ENCODE measurements at places on chromosomes 12 and 14.
A peak's percentile ranks its signal among the peaks of the same experiment; 100 is the strongest.

DNA sequence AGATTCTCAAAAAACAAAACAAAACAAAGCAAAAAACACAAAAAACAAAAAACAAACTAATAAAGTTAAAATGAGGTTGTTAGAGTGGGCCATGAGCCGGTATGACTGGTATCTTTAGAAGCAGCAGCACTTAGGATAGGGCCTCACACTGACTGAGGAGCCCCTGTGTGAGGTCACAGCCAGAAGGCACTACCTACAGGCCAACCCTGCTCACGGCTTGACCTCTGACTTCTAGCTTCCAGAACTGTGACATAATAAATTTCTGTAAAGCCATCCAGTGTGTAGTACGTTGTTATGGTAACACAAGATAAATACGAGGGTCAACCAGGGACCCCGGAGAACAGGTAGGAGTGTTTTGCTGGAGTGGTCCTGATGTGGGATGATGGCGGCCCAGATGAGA, 629.6 kb downstream of the VRK1 start:
- no peak for DNase-seq

DNA sequence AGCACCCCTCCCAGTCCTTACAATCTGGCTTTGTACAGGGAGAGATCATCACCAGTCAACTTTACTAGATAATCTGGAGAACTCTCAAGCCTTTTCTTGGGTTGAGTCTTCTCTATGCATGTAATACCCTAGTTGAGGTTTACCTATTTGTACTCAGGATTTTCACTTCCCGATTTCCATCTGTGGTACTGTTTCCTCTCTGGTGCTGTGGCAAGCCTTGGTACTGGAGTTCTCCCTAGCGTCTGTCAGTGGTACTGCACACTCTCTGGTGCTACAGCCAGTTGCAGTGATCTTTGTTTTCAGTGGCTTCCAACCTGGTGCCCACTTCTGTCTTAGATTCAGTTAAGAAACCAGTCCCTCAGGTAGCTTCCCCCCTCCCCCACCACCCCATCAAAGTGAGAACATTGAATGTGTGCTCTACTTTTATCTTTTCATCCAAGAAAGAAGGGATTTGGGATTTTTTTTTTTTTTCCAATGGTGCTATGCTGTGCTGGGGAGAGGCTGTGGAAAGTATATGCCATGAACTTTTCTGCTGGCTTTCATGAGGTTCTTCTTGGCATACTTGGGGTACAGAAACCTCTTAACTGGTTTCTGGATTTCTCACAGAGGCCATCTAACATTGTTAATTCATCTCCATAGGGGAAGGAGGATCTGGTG, 69.4 kb upstream of the EVL start:
- peak; percentile 45 for DNase-seq

DNA sequence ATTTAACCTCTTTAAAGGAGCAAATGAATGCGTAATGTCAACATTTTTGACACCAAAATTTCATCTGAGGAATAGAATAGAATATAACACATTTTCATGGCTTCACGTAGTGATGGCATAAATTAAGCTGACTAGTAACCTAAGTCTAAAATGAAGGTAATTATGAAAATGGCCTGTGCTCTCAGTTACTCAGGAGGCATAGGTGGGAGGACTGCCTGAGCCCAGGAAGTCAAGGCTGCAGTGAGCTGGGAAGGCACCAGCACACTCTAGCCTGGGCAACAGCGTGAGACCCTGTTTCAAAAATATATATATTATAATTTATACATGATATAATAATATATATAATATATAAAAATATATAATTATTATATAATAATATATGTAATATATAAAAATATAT, 383.2 kb upstream of the ATP2B1 start:
- DNase-seq, result no peak

GRCh38 chr12:132014092-132014914, 64.6 kb downstream of the EP400 start:
- DNase-seq, result no peak

GRCh38 chr14:103273145-103273744, 60.8 kb upstream of the EIF5 start:
- no peak for DNase-seq

- no peak for DNase-seq
Measured at GRCh38 chr12:12606781-12607589, 4.7 kb upstream of the CREBL2 start.

DNA sequence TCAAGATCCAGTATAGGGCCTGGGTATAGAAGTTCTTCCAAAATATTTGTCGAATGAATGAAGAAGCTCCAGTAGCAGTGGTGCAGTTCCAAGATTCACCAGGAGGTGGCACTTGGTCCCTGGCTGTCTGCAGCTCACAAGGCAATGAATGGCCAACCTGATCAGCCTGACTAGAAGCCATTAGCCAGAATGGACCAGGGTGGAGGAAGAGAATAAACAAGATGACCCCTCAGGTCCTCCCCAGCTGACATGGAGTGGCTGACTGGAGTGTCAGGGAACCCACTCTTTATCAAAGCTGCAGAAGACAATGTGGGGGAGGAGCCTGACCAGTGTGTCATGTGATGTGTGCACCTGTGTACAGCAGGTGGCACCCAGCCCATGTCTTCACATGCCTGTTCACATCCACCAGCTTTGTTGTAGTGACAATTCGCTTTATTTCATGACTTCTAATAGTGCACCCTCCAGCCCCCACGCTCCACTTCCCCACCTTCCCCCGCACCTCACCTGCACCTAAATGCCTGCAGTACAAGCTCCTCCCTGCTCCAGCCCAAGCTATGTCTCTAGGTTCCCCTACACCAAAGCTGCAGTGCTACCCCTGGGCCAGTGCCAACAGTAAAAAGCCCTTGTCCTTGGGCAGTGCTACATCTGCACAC, 3.0 kb downstream of the LTBP2 start:
- peak; percentile 80 for DNase-seq

GRCh38 chr12:120895532-120895931, 8.6 kb downstream of the SPPL3 start:
- no peak for DNase-seq

DNA sequence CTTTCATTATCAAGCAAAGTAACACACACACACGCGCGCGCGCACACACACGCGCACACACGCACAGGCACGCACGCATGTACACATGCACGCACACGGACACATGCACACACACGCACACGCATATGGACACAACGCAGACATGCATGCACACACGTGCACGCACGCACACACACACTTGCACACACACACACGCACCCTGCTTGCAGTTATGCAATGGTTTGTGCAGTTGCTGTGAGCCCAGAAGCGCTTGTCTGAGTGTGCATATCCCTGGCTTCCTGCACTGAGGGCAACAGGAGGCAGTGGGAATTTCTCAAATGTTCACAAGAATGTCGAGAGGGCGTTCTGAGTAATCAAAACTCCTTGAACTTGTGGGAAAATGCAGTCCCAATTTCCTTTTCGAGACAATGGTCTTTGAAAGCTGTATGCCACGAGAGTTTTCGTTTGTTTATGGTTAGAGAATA, 41.6 kb downstream of the NFKBIA start:
- no peak for DNase-seq

DNA sequence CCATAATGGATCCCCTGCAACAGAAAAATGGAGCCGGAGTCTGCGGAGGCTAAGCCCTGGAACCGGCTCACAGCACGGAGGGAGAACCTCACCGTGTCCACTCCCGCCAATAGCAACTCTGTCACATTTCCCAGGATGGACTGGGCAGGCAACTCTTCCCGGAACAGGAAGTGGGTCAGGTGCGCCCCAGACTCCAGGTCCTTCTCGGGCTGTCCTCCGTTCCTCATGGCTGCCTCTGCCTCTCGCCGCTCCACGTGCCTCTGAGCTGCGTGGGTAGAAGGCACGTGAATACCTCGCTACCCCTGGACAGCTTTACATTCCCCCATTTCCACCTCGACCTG, 2.2 kb downstream of the CYP27B1 start:
- no peak for DNase-seq
